ENCODE measurements at places on chromosomes 5 and 9.

GRCh38 chr9:90162326-90162725 is 480.3 kb downstream of the DIRAS2 start:
- DNase-seq = no peak
- no peak overlapping the region for H3K27ac ChIP-seq
- H3K4me3 ChIP-seq = no peak overlapping the region
- H3K36me3 ChIP-seq = no peaks in the 10 kb centered on the region
- H3K4me1 ChIP-seq = no peaks in the 10 kb centered on the region
- H3K27me3 ChIP-seq = no peaks in the 10 kb centered on the region

DNA sequence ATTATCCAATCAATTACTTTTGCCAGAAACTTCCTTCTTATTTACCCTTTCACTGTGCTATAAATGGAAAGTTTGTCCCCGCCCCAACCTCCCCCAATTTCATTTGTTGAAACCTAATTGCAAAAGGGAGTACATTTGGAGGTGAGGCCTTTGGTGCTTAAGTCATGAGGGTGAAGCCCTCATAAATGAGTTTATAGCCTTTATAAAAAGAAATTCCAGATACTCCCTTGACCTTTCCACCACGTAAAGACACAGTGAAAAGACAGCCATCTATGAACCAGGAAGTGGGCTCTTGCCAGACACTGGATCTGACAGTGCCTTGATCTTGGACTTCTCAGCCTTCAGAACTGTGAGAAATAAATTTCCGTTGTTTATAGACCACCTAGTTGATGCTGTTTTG is 82.3 kb downstream of the NUDT12 start:
- H3K4me1 ChIP-seq = no peaks in the 10 kb centered on the region
- no peak overlapping the region for H3K4me3 ChIP-seq
- H3K36me3 ChIP-seq = no peaks in the 10 kb centered on the region
- H3K27me3 ChIP-seq = no peaks in the 10 kb centered on the region

GRCh38 chr5:168227973-168228615 is 63.4 kb upstream of the WWC1 start:
- no peaks in the 10 kb centered on the region for H3K36me3 ChIP-seq
- H3K27ac ChIP-seq = no peak overlapping the region
- no peak for DNase-seq
- no peak overlapping the region for H3K4me3 ChIP-seq

GRCh38 chr9:117784996-117785395 is 80.8 kb downstream of the TLR4 start:
- no peaks in the 10 kb centered on the region for H3K27me3 ChIP-seq
- H3K4me3 ChIP-seq = no peak overlapping the region

DNA sequence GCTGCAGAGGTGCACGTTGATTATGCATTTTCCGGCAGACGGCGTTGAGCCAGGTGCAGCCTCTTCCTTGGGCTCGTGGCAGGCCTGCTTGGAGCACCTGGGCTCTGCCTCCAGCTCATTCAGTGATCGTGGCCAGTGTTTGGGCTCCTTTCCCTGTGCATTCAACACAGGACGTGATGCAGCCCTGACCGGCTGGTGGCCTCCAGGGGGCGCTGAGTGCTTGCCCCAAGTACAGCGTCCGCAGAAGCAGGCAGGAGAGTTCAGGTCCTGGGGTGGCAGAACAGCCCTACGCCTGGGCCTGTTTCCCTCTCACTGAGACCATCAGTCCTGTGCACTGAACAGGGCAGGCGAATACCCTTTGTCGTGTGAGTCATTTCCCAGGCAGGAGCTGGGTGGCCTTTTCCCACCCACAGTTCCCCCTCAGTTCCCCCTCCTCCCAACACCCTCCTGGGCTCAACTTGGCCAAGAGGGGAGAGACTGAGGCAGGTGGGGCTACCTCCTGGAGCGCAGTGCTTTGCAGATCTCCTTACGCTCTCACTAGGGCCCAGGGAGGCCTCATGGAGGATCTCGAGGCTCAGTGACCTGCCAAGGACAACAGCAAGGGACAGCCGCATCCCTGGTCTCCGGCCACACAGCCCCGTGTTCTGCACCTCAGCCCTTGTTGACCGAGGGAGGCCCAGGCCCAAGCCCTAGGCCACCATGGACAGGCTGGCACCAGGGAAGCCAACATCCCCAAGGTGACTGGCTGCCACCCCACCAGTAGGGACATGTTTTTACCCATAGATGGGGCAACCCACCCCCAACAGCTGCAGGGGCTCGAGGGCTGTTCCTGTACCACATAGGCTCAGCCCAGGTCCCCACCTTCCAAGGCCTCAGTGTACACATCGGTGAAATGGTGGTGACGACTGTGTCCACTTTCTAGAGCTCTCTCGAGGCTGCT is 52.9 kb downstream of the LRSAM1 start:
- no peaks in the 10 kb centered on the region for H3K27me3 ChIP-seq
- no peaks in the 10 kb centered on the region for H3K4me1 ChIP-seq
- H3K36me3 ChIP-seq = no peaks in the 10 kb centered on the region

- DNase-seq = no peak
- H3K4me1 ChIP-seq = no peaks in the 10 kb centered on the region
- no peaks in the 10 kb centered on the region for H3K27me3 ChIP-seq
- no peak overlapping the region for H3K27ac ChIP-seq
These were observed 60.6 kb upstream of the TRPC7 start for GRCh38 chr5:136425921-136426320.

DNA sequence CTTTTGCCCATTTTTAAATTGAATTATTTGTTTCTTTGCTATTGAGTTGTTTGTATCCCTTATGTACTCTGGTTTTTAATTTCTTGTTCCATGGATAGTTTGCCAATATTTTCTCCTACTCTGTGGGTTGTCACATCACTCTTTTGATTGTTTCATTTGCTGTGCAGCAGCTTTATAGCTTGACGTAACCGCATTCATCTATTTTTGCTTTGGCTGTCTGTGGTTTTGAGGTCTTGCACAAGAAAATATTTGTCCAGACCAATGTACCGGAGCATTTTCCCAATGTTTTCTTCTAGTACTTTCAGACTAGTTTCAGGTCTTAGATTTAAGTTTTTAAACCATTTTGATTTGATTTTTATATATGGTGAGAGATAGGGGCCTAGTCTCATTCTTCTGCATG is 36.2 kb upstream of the ZNF366 start:
- H3K27me3 ChIP-seq = no peaks in the 10 kb centered on the region
- DNase-seq = no peak
- H3K36me3 ChIP-seq = no peaks in the 10 kb centered on the region
- no peak overlapping the region for H3K4me3 ChIP-seq
- H3K27ac ChIP-seq = no peak overlapping the region
- no peaks in the 10 kb centered on the region for H3K4me1 ChIP-seq

DNA sequence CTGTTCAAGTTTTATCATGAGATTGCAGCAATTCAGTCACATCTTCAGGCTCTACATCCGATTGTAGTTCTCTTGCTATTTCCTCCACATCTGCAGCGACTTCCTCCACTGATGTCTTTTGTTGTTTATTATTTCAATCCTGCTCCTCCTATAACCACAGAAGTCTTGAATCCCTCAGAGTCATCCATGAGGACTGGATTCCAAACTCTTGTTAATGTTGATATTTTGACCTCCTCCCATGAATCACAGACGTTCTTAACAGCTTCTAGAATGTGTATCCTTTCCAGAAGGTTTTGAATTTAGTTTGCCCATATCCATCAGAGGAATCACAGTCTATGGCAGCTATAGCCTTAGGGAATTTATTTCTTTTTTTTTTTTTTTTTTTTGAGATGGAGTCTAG is 3.6 kb downstream of the FBXO38 start:
- no peaks in the 10 kb centered on the region for H3K27me3 ChIP-seq
- no peaks in the 10 kb centered on the region for H3K36me3 ChIP-seq
- DNase-seq = no peak
- H3K27ac ChIP-seq = no peak overlapping the region
- H3K4me3 ChIP-seq = no peak overlapping the region

DNA sequence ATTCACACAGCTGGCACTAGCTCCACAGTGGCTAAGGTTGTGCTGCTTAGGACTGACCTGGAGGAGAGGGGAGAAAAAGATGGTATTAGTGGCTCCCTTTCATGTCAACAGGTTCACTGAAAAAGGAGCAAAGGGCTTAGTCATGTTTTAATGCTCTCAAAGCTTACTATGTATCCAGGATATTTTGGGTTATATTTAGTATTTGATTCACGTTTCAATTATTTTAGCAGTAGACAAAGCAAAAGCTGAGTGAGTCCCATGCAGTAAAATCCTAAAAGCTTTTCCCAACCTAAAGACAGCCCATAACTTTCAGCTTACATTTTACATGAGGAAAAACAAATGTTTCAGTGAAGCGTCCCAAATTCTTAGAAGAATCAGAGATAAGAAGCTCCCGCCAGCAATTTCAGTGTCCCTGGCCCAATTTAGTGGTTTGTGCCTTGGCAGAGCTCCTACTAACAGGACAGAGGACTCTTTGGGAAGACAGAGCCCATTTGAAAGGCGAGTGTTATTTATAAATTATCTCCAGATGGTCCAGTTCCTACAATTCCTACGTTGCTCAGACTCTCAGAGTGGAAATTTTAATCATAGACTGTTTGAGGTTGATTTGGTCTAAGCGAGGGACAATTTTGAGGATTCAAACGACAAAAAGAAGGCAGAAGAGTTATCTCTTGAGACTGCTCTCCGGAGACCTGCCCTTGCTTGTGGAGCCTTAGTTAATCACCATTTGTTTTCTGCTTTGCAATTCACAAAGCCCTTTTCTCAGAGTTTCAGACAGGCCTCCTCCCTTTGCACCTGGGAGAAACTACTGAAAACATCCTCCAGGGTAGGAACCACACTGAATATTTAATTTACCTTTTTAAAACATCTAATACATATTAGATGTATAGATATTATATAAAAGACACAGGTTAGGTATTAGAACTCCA is 225.0 kb upstream of the ANKRD55 start:
- no peak overlapping the region for H3K4me3 ChIP-seq
- H3K4me1 ChIP-seq = no peaks in the 10 kb centered on the region
- no peaks in the 10 kb centered on the region for H3K36me3 ChIP-seq
- DNase-seq = no peak
- peak overlapping the region; percentile 52 for H3K27ac ChIP-seq

GRCh38 chr9:13569602-13570067 is 290.1 kb upstream of the MPDZ start:
- H3K27ac ChIP-seq = peak overlapping the region; percentile 56
- H3K27me3 ChIP-seq = no peaks in the 10 kb centered on the region
- no peaks in the 10 kb centered on the region for H3K36me3 ChIP-seq
- no peaks in the 10 kb centered on the region for H3K4me1 ChIP-seq
- no peak for DNase-seq

DNA sequence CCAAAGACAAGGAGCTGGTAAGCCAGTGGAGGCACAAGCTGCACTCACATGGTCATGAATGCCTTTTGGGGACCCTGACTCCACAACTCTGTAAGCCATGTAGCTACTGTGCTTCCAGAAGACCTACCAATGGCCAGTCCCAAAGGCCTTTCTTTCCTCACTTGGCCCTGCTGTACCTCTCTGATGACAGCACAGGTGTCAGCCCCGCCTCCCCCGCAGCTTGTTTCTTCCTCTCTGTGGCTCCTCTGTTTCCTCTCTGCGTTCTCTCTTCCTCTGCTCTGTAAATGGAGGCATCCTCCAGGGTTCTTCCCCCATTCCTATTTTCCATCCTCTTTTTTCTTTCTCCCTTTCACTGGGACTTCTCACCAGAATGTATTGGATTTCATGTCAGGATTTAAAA is 26.7 kb downstream of the SH3TC2 start:
- no peak for DNase-seq
- H3K36me3 ChIP-seq = no peaks in the 10 kb centered on the region
- no peaks in the 10 kb centered on the region for H3K4me1 ChIP-seq
- H3K4me3 ChIP-seq = no peak overlapping the region

GRCh38 chr5:14245132-14245925 is 102.2 kb downstream of the TRIO start:
- H3K4me3 ChIP-seq = no peak overlapping the region
- no peak for DNase-seq
- no peak overlapping the region for H3K27ac ChIP-seq
- H3K27me3 ChIP-seq = no peaks in the 10 kb centered on the region
- H3K36me3 ChIP-seq = no peaks in the 10 kb centered on the region

DNA sequence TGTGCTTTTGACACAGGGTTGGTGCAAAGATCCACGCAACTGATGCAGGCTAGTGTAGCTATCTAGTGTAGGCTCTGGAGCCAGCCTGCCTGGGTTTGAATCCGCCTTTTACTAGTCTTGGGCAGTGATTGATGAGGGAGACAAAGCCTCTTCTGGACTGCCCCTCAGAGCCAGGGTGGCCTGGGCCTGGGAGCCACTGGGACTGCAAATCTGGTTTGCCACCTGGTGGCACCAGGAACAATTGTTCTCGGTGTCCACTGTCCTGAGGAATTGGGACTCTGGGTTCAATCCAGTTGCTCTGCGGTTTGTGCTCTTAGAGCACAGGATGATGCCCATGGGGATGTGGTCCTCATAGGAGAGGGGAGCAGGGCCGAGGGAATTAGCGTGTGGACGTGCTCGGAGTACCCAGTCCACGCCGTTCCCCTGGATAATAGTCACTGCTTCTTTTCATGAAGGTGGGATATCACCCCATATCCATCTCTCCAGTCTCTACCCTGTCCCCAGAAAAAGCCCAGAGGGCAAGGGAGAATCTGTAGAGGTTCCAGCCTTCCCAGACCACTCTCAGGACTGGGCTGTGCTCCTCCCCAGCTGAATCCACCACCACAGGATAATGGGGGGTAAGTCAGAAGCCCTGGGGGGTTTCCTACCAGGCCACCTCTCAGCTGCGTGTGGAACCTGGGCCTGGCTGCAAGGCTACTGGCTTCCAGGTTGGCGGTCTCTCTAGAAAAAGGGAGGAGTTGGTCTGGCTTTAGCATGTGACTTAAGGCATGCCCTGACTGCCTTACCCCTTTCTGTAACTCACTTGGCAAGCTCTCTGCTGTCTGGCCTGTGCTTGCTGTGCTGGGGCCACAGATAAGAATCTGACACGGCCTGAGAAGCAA is 1.9 kb downstream of the B4GALT7 start:
- no peaks in the 10 kb centered on the region for H3K27me3 ChIP-seq
- H3K27ac ChIP-seq = no peak overlapping the region

- H3K4me1 ChIP-seq = no peaks in the 10 kb centered on the region
- no peak overlapping the region for H3K4me3 ChIP-seq
- H3K27me3 ChIP-seq = no peaks in the 10 kb centered on the region
- no peak overlapping the region for H3K27ac ChIP-seq
- DNase-seq = no peak
- H3K36me3 ChIP-seq = no peaks in the 10 kb centered on the region
These were observed 147.3 kb downstream of the ACTL7B start for GRCh38 chr9:108708448-108708847.

GRCh38 chr5:122756264-122756911 is 18.5 kb upstream of the SNX2 start:
- no peaks in the 10 kb centered on the region for H3K27me3 ChIP-seq
- H3K4me1 ChIP-seq = no peaks in the 10 kb centered on the region
- no peaks in the 10 kb centered on the region for H3K36me3 ChIP-seq
- no peak overlapping the region for H3K27ac ChIP-seq

Data from uterus (tissue), 4 donors.